Frontal cortex (tissue), 4 donors: ENCODE measurements at places on chromosomes 7 and 10. TPM values are rescaled to one million over a fixed set of nuclear protein-coding genes. Genes with fewer than 3 reads are reported as not detected.

MRPS24 gene
- 25.3 TPM for total RNA-seq

ITGA8 gene
- 3.7 TPM for total RNA-seq

TMUB1 gene
- total RNA-seq: 10.2 TPM

GRCh38 chr7:27873981-27874957 lies 134.3 kb downstream of the TAX1BP1 start:
- DNase-seq: peak; percentile 20

- DNase-seq: no peak
Observed at GRCh38 chr10:44244745-44245600, 139.9 kb downstream of the CXCL12 start.

DNA sequence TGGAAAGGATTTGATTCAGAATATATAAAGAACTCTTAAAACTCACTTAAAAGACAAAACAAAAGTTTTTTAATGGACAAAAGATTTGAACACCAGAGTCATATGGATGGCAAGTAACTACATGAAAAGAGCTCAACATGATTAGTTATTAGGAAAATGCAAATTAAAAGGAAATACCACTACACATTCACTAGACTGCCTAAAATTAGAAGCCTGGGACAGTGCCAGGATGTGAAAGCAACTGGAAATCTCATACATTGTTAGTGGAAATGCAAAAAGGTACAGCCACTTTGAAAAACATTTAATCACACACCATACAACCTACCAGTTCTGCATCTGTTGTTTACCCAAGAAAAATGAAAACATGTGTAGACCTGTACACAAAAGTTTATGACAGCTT lies 48.8 kb downstream of the RALA start:
- DNase-seq: no peak

DNA sequence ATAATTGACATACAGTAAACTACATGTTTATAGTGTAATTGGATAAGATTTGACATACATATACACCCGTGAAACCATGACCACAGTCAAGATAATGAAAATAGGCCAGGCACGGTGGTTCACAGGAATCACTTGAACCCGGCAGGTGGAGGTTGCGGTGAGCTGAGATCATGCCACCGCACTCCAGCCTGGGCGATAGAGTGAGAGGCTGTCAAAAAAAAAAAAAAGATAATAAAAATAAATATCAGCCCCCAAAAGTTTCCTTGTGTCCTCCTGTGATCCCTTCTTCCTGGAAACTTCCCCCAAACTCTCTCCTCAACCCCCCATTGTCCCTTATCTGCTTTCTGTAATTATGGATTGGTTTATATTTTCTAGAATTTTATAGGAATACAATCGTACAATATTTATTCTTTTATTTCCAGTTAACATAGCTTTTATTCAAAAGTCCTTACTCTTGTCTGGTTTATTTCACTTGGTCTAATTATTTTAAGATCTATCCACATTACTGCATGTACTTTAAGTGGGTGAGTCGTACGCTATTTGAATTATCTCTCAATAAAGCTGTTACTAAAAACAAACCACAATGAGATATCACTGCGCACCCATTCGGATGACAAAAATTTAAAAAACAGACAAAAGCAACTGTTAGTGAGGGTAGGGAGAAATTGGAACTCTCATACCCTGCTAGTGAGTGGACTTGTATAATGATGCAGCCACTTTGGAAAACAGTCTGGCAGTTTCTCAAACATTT lies 30.1 kb upstream of the TNPO3 start:
- no peak for DNase-seq

GRCh38 chr10:118028619-118029018 lies 18.1 kb downstream of the RAB11FIP2 start:
- DNase-seq: no peak

GRCh38 chr7:69882269-69882668 lies 284.0 kb downstream of the AUTS2 start:
- no peak for DNase-seq
